ENCODE measurements at places on chromosomes 6 and 20.

DNA sequence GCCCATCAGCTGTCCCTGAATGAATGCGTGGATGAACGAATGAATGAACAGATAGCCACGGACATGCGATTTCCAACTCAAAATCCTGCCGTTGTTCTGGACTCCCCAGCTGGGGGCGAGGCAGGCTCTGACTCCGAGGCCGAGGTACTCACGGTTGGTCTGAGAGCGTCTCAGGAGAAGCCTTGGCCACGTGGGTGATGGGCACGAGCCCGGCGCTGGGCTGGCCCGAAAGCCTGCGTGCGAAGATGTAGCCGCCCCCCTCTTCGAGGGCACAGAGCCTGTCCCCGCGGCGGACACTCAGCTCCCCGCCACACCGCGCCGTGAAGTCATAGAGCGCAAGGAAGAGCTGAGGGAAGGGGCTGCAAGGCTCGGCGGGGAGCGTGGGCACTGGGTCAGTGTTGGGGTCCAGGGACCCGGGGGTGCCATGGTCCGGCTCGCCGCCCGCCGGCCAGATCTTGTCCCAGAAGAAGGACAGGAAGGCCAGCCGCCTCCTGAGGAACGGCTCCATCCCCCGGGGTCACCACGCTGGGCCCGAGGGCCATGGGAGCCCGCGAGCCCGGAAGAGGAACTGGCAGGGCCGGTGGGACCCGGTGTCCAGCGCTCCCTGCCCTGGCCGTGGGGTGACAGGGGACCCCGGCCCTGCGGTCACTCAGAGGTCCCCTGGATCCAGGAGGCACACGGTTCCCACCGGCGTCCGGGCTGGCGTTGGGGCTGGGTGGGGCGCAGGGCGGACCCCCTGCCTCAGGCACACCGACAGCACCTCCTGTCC lies 409 bp downstream of the SRMS start:
- no peak for DNase-seq

- DNase-seq: no peak
These were observed 348.3 kb downstream of the FRK start for GRCh38 chr6:115712291-115712961.

GRCh38 chr6:105985098-105985815 lies 100.9 kb upstream of the PRDM1 start:
- no peak for DNase-seq

GRCh38 chr6:170473301-170473717 lies 79.8 kb downstream of the PSMB1 start:
- no peak for DNase-seq

DNA sequence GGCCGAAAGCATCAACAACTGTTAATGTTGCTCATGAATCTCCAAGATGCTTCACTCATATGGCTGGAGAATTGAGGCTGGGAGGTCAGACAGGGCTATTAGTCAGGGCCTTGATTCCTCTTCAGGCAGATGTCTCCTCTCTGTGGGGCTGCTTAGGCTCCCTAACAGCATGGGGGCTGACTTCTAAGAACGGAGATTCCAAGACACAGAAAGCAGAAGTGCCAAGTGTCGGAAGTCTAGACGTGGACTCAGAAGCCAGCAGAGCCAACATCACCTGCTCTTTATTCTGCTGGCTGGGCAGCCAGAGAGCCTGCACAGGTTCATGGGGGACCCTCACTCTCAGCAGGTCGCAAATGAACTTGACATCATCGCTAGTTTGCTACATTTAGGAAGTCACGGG lies 279.8 kb downstream of the CDH26 start:
- no peak for DNase-seq

GRCh38 chr6:24255676-24256075 lies 102.2 kb downstream of the DCDC2 start:
- no peak for DNase-seq

DNA sequence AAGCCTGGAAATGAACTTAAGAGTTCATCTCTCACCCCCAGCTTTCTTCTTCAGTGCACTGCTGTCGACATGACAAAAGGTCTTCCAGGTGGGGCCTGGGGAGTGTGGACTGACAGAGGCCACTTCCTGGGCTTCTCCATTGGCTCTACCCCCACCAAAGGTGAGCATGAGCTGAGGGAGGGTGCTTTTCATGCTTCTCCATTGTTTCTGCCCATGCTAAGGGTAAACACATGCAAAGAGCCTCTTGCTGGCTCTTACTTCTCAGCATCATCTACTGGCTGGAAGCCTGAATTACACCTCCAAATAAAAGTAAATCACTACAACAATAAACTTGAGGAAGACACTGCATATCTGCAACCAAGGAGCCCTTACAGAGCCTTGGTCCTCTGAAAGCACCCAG lies 227.2 kb downstream of the EPM2A start:
- DNase-seq: no peak

- DNase-seq: no peak
These were observed 28.3 kb upstream of the B3GAT2 start for GRCh38 chr6:70985156-70985555.

Data from activated gamma-delta T cell treated with anti-CD3 and anti-CD28 coated beads, Interleukin-2, amount 50 U/mL, for 16 hours (primary cell).